ENCODE measurements at places on chromosomes 1 and 21.

DNA sequence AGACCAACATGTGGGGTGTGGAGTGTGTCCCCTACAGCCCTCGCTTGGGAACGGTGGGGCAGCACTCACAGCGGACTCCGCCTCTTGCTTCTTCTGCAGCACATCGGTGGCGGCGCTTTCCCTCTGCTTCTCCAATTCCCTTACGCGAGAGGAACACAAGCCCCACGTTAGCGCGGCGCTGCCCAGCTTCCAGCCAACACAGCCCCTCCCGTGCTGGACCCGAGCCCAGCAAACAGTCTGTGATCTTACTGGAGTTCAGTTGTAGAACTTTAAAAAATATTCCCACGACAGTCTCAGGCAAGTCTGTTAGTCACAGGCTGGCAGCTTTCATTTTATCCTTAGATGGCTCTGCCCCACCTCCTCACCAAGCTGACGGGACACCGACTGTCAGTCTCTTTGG is 13.6 kb downstream of the THAP3 start:
- no peak for DNase-seq

GRCh38 chr1:240709676-240710075 is 97.7 kb upstream of the GREM2 start:
- no peak for DNase-seq

- no peak for DNase-seq
These were observed 165.1 kb upstream of the SNX7 start for GRCh38 chr1:98496256-98496995.

GRCh38 chr1:89974696-89975470 is 20.0 kb upstream of the ZNF326 start:
- DNase-seq, result no peak

DNA sequence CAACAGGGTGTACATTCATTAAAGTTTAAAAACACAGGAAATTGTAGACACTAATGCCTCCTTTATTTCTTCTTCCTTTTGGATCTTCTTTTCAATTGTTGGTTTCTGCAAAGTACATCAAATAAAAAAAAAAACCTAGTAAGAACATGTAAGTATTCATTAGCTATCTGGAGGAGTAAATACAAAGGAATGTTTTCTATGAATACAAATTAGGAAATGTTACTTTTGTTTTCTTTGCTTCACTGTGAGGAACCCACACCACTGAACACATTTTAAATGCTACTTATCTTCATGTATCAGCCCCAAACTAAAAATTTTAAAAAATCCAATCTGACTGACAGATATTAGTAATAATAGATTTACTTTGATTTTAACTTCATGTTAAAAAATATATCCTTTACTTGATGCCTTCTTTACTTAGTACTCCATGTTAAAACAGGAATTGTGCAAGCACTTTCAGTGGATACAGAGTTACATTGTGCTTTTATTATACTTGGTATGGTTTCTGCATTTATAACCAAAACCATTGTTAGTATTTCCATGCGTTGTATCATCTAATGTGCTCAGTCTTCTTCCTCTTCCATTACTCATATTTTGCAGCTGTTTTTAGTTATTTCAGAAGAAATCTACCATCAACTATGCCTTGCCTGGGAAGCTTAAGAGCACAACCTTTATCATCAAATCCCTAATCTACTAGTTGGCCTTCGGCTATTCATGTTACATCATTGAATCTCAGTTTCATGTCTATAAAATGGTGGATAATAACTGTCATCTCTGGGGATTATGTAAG is 236.9 kb upstream of the DPYD start:
- no peak for DNase-seq

DNA sequence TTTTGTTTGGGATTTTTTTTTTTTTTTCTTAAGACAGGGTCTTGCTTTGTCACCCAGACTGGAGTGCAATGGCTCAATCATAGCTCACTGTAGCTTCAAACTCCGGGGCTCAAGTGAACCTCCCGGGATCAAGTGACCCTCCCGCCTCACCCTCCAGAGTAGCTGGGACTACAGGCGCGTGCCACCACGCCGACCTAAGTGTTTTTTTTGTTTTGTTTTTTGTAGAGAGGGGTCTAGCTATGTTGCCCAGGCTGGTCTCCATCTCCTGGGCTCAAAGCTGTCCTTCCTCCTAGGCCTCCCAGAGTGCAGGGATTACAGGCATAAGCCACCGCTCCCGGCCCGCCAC is 776 bp downstream of the HLCS start:
- no peak for DNase-seq

GRCh38 chr1:246067432-246068216 is 439.5 kb downstream of the SMYD3 start:
- no peak for DNase-seq

Data from activated CD4-positive, alpha-beta T cell treated with anti-CD3 and anti-CD28 coated beads, Interleukin-2, Interleukin-4, amounts not matched to agents 100 ng/mL and 50 ng/mL, durations not matched to agents 16 hours and 8 hours (primary cell).